ENCODE measurements at places on chromosomes 4 and X.

GRCh38 chr4:97105347-97106099 is 1037.8 kb downstream of the STPG2 start:
- DNase-seq: no peak

DNA sequence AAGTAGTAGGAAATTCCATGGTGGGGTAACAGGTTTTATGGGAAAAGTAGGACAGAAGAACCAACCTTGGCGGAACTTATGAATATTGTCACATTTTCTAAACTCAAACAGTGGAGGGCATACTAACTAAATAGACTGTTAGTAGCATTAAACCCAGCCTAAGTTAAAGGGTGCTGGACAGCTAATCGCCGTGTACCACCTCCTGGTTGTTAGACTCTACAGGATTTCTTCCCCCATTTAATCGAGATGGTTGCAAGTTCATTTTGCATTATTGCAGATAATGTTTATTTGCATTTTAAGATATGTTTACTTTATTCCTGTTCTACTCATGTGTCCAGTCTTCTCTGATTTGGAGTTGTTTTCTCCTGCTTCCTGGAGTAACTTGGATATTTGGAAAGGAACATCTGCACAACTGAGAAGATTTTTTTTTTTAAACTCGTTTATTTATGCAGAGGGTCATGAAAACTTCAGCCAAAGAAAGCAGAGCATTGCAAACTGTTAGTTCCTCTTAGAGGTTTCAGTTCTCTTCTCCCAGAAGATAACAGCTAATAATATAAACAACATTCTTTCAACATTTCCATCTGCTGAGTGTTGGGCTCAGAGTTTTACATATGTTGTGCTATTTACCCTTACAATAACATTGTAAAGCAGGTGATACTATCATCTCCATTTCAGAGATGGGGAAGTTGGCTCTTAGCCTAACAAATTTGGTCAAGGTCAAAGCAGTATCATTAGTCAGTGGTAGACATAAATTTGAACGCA is 51.5 kb upstream of the TBC1D9 start:
- DNase-seq: no peak

DNA sequence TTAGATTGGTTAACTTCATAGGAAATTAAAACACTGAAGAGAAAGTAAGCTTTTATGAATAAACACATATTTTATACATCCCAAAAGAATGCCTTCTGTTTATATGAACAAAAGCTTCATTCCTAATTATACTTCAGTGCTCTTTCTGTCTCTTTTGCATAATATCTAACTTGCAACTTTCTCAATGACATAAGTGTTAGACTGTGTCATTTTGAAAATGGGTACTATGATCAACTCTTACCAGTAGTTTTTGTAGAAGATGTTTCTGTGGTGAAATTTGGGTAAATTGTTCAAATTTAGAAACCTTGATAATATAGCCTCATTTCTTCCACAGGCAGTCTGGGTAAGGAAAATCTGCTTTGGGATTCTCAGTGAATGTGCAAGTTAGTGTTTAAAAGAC is 991.4 kb downstream of the CCSER1 start:
- DNase-seq: no peak

DNA sequence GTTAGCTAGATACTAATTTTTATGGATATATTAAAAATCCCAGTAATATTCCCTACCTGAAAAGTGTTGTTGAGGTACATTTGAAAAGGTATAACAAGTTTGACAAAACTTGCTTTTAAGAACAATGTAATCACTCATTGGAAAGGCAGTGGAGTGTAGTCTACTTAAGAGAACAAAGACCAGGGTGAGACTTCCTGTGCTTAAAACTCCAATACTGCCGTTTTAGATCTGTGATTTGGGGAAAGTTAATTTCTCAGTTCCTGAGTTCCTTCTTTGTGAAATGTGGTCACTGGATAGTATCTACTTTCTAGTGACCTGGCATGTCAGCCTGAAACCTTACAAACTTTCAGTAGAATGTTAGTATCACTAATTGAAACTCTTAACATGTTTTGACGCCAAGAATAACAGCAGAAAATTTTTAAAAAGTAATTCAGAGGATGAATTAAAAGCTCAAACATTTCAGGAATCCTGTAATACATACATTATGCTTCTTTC is 56.8 kb downstream of the PCDH7 start:
- DNase-seq: no peak

GRCh38 chrX:121733514-121733913 is 686.1 kb downstream of the GLUD2 start:
- DNase-seq: no peak

DNA sequence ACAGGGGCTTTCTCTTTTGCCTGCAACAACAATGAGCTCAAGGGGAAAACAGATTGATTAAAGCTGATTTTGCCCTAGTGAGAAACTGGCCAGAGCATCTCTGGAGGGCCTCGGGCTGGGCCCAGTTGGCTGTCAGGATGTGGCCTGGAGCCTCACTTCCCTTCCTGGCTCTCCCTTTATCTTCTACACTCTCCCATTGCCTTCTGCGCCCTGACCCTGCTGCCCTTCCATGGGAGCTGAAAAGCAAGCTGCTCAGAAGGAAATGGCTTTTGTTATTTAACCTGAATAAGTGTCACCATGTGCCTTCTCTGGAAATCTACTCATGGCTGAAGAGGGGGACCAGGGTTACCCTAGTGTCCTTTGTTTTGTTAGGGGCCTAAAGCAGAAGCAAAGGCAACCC is 43.8 kb downstream of the NHSL2 start:
- no peak for DNase-seq

- DNase-seq: no peak
Measured at GRCh38 chrX:389021-389441, 2.3 kb upstream of the PPP2R3B start.

DNA sequence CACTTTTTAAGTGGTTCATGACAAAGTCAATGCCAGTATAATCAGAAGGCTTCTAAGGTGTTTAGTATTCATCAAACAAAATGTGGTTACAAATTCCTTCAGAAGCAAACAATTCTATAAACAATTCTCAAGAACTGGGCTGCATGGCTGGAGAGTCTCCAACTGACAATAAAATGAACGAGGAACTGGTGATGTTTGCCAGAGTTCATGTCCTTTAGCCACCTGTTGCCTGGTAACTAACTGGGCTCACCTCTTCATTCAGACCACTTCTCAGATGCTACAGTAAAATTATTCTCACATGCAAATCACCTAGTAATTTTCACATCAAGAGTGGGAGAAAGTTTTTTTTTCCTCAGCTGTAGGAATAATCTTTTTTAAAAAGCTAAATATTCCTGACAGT is 53.3 kb downstream of the CAMK2D start:
- no peak for DNase-seq

DNA sequence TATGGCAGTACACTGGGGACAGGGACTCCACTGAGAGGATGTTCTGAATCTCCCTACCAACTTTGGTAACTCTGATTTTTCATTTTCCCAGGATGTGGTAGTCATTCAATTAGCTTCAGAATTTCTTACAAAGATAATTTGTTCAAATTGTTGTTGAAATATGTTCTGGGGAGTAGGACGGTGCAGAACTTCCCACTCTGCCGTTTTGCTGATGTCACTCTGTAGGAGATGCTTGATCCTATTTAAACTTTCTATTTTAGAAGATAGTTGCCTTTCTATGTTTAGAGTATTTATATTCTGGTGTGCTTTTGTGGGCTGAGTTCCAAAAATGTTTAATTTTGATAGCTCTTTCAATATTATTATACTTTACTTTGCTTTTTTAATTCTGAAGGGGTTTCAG is 55.2 kb downstream of the ADAM29 start:
- no peak for DNase-seq

GRCh38 chr4:54882616-54883015 is 224.9 kb downstream of the KIT start:
- no peak for DNase-seq

DNA sequence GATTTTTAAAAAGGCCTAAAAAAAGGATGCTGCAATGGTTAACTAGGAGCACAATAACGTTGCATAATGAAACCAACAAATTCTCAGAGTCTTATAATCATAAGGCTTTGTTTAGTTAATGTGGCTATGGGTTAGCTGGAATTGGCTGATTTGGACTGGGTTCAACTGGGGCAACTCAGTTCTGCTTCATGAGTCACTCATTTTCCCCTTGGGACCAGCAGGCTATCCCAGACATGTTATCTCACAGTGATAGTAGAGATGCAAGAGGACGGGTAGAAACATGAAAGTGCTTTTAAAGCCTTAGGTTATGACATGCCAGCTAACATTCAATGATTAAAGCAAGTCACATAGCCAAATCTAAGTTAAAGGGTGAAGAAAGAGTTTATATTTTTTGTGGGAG is 189.2 kb upstream of the GK2 start:
- DNase-seq: no peak

DNA sequence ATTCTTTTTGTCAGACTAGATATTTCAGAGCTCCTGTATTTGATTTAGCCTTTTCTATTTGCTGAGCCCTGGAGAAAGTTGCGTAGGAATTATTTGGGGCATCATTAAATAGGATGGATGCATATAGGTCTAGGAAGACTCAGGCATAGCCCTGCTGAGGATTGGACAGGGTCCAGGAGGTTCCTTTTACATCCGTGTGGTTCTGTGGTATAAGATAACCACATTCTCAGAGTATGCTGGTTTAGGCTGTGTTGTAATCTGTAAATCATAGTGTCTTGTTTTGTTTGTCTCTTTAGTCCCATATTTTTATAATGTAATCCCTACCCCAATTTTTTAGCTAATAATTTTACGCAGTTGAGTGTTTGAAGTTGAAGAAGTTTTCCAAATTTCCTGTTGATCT is 513.7 kb downstream of the RPA4 start:
- no peak for DNase-seq

- no peak for DNase-seq
Measured at GRCh38 chr4:169154121-169154520, 116.6 kb downstream of the SH3RF1 start.

- no peak for DNase-seq
Measured at GRCh38 chrX:6012357-6012756, 216.3 kb downstream of the NLGN4X start.

DNA sequence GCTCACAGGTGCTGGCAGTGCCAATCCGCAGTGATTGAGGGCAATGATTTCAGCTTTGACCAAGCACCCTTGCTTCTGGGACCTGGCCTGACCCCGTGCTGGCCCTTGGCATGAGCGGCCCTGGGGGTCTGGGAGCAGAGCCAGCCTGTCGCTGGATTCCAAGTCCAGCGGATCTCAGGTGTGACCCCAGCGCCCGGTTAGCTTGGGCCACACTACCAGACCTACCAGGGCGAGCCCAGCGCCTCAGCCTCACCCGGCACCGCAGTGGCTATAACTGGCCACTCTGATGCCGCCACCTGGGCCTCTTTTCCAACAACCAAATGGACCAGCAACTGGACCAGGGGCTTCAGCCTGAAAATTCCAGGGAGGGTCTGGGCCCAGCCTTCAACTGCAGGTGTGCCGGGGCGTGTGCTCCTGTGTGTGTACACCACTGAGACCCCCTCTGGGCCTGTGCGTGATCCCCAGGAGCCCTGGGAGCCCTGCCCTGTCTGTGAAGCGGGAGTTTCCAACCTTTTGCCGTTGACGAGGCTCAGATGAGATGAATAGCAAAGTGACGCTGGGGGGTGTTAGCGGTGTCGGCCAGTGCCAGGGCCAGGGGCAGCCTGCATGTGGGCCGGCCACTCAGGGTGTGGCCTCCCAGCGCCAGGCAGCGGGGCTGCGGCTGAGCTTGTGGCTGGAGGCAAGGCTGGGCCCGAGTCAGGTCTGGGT is 658 bp downstream of the SH3TC1 start:
- no peak for DNase-seq

DNA sequence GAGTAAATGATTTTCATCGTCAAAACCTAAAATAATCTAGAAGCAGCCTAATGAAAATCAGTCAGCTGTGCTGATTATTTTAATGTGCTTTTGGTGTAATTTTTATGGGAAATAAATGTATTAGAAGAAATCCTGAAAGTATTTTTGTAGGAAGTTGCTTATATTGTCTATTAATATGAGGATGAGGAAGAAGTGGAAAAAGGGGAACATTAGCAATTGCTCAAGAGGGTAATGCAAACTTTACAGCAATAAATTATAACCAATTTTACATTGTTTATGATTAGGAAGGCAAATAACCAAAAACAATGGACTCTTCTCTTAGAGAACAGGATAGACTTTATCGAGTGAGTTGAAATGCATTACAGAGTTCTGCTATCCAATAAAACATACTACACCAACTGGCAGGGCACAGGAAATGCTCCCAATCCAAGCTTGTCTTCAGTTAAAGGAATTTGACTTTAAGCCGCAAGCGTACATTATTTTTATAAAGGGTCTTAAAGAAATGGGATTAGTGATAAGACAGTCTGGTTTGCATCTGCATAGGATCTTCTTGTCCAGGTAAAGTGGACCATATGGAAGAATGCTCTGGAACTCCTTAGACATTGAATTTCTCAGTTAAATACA is 374.8 kb downstream of the PDGFC start:
- no peak for DNase-seq

DNA sequence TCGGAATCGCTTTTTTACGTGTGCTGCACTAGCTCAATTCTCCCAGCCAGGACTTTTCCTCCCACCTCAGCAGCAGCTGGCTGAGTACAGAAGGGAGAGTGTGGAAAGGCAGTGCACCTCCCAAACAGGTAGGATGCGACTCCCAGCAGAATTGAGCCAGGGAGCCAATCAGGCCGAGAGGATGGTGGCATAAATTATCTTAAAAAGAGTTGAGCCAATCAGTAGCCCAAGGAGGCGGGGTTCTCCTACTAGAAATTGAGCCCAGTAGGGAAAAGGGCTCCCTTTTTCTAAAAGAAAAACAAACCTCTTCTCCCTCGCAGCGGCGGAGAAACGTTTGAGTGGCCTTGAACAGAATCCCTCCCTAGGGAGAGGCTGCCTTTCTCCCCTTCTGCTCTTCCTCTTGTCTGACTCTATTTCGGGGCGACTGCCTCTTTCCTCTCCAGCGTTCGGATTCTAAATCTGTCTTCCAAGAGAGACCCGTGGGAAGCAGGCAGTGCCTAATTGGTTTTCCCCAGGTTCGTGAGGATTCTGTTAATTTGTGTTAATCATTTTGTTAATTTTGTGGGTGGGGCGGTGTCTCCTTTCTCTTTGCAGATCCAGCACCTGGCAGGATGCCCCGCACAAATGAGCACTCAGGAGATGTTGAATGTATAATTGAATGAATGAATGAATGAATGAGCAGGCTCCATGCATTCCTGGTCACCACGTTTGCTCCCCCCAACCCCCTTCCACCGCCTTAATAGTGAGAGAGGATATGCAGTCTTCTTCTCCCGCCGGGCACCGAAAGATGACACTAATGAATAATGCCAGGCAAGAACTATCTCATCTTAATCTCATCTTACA is at the start of gene GABRG1:
Gene GABRG1, minus strand, starts transcription at position 142 of the 843 bp plus-strand sequence. Its CDS starts 141 bp downstream, at position 1.
- DNase-seq: no peak

- DNase-seq: no peak
Measured at GRCh38 chrX:39629001-39629400, 468.8 kb downstream of the BCOR start.

GRCh38 chr4:100848841-100849240 is 331.0 kb upstream of the EMCN start:
- DNase-seq: no peak

Measured in stimulated activated CD4-positive, alpha-beta T cell treated with anti-CD3 and anti-CD28 coated beads, Interleukin-4, amount 100 ng/mL, for 4 hours (primary cell).